Peyer's patch (tissue), 4 donors: ENCODE measurements at places on chromosomes 3 and 15. TPM values are rescaled to one million over a fixed set of nuclear protein-coding genes. Genes with fewer than 3 reads are reported as not detected.

GRCh38 chr15:47846876-47847275, 129.6 kb downstream of the SEMA6D start:
- DNase-seq, result no peak
- no peak overlapping the region for H3K4me3 ChIP-seq
- no peaks in the 10 kb centered on the region for H3K36me3 ChIP-seq
- H3K4me1 ChIP-seq, result no peaks in the 10 kb centered on the region
- H3K27me3 ChIP-seq, result no peaks in the 10 kb centered on the region

DNA sequence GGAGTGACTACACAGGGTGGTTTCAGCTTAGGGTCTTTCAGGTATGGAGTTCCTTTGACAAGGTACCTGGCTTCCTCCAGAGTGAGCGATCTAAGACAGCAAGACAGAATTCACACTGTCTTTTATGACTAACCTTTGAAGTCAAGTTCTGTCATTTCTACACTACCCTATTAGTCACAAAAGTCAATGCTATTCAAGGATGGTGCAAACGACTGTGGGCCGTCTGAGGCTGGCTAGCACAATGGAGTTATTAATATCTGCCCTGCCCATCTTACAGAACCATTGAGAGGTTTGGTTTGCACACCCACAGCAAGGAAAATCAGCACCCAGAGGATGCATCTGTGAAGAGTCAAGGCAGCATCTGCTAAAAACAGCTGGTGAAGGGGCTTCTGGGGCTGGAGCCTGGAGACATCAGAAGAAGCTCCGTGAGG, 62.9 kb upstream of the XCR1 start:
- H3K27me3 ChIP-seq, result no peaks in the 10 kb centered on the region
- no peaks in the 10 kb centered on the region for H3K4me1 ChIP-seq
- no peaks in the 10 kb centered on the region for H3K36me3 ChIP-seq
- no peak overlapping the region for H3K4me3 ChIP-seq
- no peak for DNase-seq

GRCh38 chr3:72199530-72199929, 414.6 kb upstream of the PROK2 start:
- no peak for DNase-seq
- H3K4me1 ChIP-seq, result no peaks in the 10 kb centered on the region
- no peak overlapping the region for H3K4me3 ChIP-seq
- no peaks in the 10 kb centered on the region for H3K27me3 ChIP-seq
- H3K36me3 ChIP-seq, result no peaks in the 10 kb centered on the region

- H3K4me1 ChIP-seq, result peaks cover 9% of the 10 kb centered on the region
- DNase-seq, result peak; percentile 31
- peak overlapping the region; percentile 81 for H3K4me3 ChIP-seq
These were observed 70.3 kb downstream of the CCNL1 start for GRCh38 chr3:157089455-157090221.

DNA sequence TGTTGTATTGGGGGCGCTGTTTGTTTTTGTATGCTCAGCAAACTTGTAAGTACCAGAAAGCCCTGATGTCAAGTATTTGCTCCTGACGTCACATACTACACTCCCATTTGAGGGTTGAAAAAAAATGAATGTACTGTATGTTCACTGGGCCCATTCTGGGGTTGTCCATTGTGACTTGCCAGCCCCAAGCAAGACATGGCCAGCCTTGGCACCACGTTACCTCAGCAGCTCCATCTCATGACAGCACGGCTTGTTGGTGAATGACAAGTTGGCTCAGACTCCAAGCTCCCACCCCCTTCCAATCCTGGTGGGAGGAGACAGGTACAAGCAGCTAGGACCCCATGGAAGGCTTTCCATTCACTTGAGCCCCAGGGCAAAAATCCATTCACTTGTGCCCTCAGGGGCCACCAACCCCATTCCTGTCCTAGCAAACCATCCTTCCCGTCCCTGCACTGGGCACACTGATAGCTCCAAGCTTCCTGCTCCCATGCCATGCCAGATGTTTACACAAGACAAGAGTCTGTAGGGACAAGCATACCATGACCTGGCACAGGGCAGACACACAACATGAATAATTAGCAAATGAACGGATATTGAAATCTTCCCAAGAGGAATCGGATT, 1.6 kb downstream of the PHGR1 start:
- peak; percentile 61 for DNase-seq
- peak overlapping the region; percentile 67 for H3K4me3 ChIP-seq
- H3K36me3 ChIP-seq, result no peaks in the 10 kb centered on the region
- no peaks in the 10 kb centered on the region for H3K27me3 ChIP-seq

- no peaks in the 10 kb centered on the region for H3K27me3 ChIP-seq
- H3K4me3 ChIP-seq, result no peak overlapping the region
- no peak overlapping the region for H3K27ac ChIP-seq
These were observed 263.3 kb downstream of the LPP start for GRCh38 chr3:188417271-188417696.

GRCh38 chr3:181298421-181298820, 308.9 kb upstream of the DNAJC19 start:
- H3K36me3 ChIP-seq, result no peaks in the 10 kb centered on the region
- H3K27ac ChIP-seq, result no peak overlapping the region
- no peaks in the 10 kb centered on the region for H3K27me3 ChIP-seq
- no peak overlapping the region for H3K4me3 ChIP-seq
- DNase-seq, result no peak
- H3K4me1 ChIP-seq, result no peaks in the 10 kb centered on the region

- H3K4me1 ChIP-seq, result no peaks in the 10 kb centered on the region
- no peak for DNase-seq
- H3K27ac ChIP-seq, result no peak overlapping the region
- no peak overlapping the region for H3K4me3 ChIP-seq
- H3K36me3 ChIP-seq, result no peaks in the 10 kb centered on the region
- no peaks in the 10 kb centered on the region for H3K27me3 ChIP-seq
These were observed 180.2 kb upstream of the NR2F2 start for GRCh38 chr15:96150254-96150653.

GRCh38 chr15:93658026-93658816, 569.2 kb upstream of the RGMA start:
- no peaks in the 10 kb centered on the region for H3K27me3 ChIP-seq
- no peaks in the 10 kb centered on the region for H3K36me3 ChIP-seq
- H3K27ac ChIP-seq, result no peak overlapping the region
- DNase-seq, result no peak

DNA sequence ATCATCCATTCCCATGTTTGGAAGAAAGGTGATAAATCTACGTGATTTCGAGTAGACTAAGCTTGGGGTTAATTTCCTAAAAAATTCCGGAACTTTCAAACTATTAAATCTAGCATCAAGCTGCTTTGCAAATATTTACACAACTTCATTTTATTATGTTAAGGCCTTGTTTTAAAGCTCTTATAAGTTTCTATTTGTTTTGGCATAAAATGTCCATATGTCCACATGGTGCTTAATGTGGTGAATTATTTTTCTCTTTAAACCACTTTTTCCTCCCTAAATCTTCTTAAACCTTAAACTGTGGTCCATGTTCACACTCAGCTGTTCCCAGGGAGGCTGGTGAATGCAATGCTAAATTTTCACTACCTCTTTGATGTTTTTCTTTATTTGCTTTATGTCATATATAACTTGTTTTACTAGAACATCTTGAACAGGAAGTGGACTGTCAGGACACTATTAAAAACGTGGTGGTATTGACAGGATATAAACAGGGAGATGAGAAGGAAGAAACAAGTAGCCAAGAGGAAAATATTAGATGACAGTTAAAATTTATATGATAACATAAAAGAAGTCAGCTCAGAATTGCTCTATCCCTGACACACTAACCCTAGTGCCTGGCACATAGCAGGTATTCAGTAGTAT, 72.5 kb upstream of the AGTR1 start:
- no peaks in the 10 kb centered on the region for H3K36me3 ChIP-seq
- DNase-seq, result no peak
- no peak overlapping the region for H3K4me3 ChIP-seq
- H3K27me3 ChIP-seq, result no peaks in the 10 kb centered on the region
- no peak overlapping the region for H3K27ac ChIP-seq

- DNase-seq, result no peak
- H3K27ac ChIP-seq, result no peak overlapping the region
- no peak overlapping the region for H3K4me3 ChIP-seq
- H3K4me1 ChIP-seq, result no peaks in the 10 kb centered on the region
These were observed 19.9 kb upstream of the HEG1 start for GRCh38 chr3:125075738-125076137.

DNA sequence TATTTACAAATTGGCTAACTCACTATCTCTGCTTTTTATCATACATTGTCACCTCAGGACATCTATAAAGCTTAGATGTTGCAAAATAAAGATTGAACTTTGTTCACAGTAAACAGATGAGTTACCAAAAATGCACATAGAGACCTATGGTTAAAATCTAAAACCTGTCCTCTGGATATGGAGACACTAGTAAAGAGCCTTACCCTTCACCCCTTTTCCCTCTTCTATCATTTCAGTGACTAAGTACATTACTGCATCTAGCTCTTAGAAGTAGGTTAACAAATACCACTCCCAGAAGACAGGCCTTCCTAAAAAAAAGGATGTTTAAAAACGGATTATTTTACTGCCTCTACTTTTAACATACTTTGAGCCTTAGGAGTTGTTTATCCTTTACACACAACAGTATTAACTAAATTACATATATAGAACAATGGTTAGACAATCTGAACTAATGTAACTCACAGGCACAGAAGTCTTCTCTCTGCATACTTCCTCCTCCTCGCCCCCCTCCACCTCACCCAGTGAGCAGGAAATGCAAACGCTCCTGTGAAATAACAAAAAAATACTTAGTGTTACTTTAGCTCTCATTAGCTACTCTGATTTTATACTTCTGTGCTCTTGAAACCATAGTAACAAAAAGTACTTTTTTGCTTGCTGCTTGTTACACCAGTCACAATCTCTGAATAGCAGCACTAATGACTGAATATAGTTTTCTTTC, 23.3 kb downstream of the IREB2 start:
- peak overlapping the region; percentile 15 for H3K27ac ChIP-seq
- no peaks in the 10 kb centered on the region for H3K36me3 ChIP-seq
- no peak overlapping the region for H3K4me3 ChIP-seq
- H3K4me1 ChIP-seq, result no peaks in the 10 kb centered on the region
- no peak for DNase-seq

GRCh38 chr3:146033950-146034349, 127.0 kb downstream of the PLOD2 start:
- no peak overlapping the region for H3K27ac ChIP-seq
- no peaks in the 10 kb centered on the region for H3K27me3 ChIP-seq
- no peaks in the 10 kb centered on the region for H3K4me1 ChIP-seq
- no peaks in the 10 kb centered on the region for H3K36me3 ChIP-seq
- DNase-seq, result no peak

GPR27 gene
- total RNA-seq, result not detected

CCDC14 gene
- total RNA-seq, result 139 TPM

TM6SF1 gene
- total RNA-seq, result not detected

FILIP1L gene
- 12.3 TPM for total RNA-seq
